ENCODE measurements at places on chromosomes 5 and 9.

DNA sequence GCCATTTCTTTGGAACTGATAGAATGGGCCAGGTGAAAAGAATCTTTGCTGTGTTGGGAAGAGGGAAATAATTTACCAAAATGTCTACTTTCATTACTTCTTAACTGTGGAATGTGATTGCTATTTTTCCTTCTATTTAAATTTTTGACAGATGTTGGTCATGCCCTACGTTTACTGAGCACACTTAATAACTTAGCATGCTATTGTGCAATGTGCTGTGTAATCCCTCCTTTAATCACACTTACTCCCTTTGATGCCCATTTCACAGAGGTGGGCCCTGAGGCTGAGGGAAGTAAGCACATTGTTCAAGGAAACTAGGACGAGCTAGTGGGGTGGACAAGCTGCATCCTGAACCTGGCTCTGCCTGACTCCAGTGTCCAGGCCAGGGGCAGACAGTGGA is 47.8 kb upstream of the INSYN2B start:
- DNase-seq = no peak

DNA sequence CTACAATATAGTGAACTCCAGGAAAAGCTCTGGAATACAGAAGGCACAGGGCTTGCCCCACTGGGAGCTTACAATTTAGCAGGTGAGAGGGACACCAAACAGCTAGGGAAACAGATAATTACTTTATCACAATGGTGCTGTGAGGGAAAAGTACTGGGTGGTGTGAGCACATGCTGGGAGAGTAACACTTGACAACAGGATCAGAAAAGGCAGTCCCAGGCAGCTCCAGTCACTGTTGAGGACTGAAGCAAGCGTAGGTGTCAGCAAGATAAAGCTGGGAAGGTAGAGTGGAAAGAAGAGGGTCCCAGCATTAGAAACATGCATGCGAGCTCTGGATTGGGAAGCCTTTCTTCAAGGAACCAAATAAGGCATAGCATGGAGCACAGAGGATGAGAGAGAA is 296.0 kb downstream of the ATPSCKMT start:
- no peak for DNase-seq

DNA sequence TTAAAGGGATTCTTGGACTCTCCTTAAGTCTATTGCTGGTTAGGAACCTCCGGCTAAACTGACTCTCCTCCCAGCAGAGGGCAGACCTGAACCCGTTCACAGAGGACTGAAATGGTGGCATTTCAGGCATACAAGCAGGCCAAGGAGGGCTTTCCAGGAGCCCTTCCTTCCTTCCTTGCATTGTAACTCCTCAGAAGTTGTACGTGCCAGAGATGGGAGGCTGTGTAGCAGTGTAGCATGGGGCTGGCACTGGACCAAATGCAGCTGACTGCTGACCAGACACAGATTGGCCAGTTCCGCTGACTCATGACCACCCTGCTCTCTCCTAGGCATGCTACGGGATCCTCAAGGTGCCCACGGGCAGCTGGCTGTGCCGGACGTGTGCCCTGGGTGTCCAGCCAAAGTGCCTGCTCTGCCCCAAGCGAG is 36.4 kb downstream of the JADE2 start:
- no peak for DNase-seq

- no peak for DNase-seq
Observed at GRCh38 chr5:68251804-68252522, 36.4 kb downstream of the PIK3R1 start.

Measured in CD4-positive, alpha-beta T cell treated with Interleukin-15 for 4 hours (primary cell).